Thyroid gland (tissue), 4 donors: ENCODE measurements at places on chromosomes 12 and 14. TPM values are rescaled to one million over a fixed set of nuclear protein-coding genes. Genes with fewer than 3 reads are reported as not detected.

The ARG2 gene
- total RNA-seq = 77.8 TPM

The DTX3 gene
- 42.0 TPM for total RNA-seq

- no peaks in the 10 kb centered on the region for H3K4me1 ChIP-seq
- DNase-seq = no peak
- H3K36me3 ChIP-seq = no peaks in the 10 kb centered on the region
- H3K4me3 ChIP-seq = no peak overlapping the region
Measured at GRCh38 chr12:76216585-76217472, 131.4 kb downstream of the BBS10 start.

The SMIM41 gene
- not detected for total RNA-seq

- H3K27ac ChIP-seq = no peak overlapping the region
- H3K4me3 ChIP-seq = no peak overlapping the region
- no peaks in the 10 kb centered on the region for H3K27me3 ChIP-seq
- no peak for DNase-seq
Measured at GRCh38 chr12:110508071-110508586, 6.0 kb downstream of the RAD9B start.

DNA sequence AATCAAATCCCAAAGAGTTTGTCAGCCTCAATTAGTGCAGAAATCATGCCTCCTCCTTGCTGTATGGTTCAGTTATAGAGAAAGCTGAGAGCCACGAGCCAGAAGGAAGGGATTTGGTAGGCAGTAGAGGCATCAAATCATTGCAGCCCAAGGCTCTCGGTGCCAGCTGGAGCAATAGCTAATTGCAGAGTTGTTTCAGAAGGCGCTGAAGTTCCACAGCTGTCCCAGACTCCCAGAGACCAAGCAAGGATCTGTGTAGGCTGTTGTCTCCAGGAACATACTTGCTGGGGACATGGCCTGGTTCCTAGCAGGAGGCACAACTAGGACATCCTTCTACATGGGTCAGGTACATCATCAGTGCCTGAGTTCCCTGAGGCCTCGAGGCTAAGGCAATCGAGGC is 80.4 kb upstream of the WSCD2 start:
- no peaks in the 10 kb centered on the region for H3K27me3 ChIP-seq
- no peak for DNase-seq
- H3K4me3 ChIP-seq = no peak overlapping the region
- H3K4me1 ChIP-seq = peaks cover 2% of the 10 kb centered on the region
- H3K27ac ChIP-seq = no peak overlapping the region

DNA sequence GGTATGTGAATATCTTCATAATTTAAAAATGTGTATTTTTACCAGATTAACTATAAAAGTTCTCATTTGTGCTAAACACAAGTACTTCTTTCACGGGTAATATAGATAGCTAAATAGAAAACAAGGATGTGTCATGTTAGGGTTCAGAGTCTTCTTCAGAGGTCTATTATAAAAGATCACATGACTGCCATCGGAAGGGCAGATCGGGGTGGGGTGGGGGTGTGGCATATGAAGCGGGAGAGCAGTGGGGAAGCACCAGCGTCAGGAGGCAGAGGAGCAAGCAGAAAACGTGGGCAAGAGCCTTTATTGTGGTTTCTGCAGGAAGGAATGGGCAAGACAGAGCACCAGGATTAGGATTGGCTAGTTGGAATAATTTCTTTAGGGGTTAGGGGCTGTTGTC is 63.7 kb upstream of the DNM1L start:
- no peak overlapping the region for H3K4me3 ChIP-seq
- DNase-seq = no peak
- no peak overlapping the region for H3K27ac ChIP-seq
- H3K4me1 ChIP-seq = no peaks in the 10 kb centered on the region

DNA sequence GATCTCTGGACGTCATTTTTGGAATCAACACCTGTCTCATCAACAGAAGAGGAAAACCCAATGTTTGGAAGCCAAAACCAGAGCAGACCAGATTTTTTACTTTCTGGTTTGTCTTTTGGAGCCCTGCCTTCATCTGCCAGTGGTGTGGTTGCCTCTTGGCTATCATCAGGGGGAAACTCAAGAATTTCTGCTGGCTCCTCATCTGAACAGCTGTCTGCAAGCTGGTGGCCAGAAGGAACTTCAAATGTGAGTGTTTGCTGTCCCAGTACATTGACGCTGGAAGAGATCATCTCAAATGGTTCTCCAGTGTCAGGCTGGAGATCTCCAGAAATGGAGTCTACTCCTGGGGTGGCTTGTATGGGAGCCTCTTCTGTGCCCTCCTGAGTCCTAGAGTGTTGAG is 13.8 kb downstream of the PLD4 start:
- H3K4me3 ChIP-seq = no peak overlapping the region
- no peak overlapping the region for H3K27ac ChIP-seq
- H3K36me3 ChIP-seq = no peaks in the 10 kb centered on the region
- H3K4me1 ChIP-seq = peaks cover 17% of the 10 kb centered on the region
- no peak for DNase-seq

The WNT1 gene
- not detected for total RNA-seq

DNA sequence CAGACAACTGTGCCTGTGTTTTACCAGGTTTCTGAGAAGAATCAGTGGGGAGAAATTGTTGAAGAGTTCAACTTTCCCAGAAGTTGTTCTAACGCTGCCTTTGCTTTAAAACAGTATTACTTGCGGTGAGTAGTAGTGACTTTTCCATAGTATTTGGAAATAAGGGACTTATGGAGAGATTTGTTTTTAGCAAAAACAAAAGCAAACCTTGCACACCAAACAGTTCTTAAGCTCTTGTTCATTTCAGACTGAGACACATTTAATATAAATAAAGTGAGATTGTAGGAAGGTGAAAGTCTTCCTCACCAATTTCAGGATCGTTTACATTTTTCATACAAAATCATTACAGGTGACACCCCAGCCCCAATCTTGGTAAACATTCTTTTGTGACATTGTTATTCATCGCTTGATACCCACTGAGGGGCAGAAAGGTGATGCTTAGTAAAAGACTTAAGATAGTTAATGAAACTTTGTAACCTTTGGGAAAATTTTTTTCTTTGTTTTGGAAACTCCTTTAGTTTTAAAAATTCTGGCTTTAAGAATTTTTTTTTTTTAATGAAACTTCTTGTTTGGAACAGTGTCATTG is 1.8 kb downstream of the ARID2 start:
- H3K36me3 ChIP-seq = no peaks in the 10 kb centered on the region
- H3K4me3 ChIP-seq = peak overlapping the region; percentile 95
- H3K27ac ChIP-seq = peak overlapping the region; percentile 97
- H3K27me3 ChIP-seq = no peaks in the 10 kb centered on the region
- H3K4me1 ChIP-seq = peaks cover 28% of the 10 kb centered on the region

DNA sequence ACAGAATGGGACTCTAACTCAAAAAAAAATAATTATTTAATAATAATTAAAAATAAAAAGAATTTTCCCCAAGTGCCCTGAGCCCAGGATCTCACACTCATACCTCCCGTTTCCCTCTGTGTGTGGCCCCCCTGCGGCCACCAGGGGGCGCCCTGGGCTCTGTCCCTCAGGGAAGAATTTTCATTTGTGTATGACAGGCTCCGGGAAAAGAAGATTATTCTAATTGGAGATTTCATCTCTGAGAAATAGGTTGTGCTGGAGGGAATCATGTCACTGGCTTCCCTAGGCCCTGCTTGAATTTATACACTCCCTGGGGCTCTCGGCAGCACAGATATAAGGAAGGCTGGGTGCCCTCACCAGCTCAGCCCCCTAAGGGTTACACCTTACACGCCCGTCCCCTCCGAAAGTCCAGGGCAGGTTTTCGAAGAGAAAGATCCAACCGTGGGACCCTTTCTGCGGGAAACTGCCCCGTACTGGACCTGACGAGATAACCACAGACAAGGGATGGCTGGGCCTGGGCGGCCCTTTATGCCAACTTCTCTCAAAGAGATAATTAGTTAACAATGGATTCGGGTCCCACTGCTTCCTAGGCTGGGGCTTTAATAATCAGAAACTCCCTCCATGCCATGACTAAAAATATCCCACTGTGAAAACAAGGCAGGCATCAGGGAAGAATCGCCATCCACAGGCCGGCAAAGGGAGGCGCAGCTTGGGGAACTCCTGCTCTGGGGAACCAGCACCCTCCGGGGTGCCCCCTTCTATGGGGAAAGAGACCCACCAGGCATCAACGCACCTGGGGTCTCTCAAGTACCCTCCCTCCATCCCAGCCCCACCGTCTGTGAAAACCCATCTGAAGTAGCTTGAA is 80.7 kb downstream of the KDM2B start:
- peak overlapping the region; percentile 3 for H3K27ac ChIP-seq
- H3K36me3 ChIP-seq = no peaks in the 10 kb centered on the region
- peak; percentile 80 for DNase-seq
- no peak overlapping the region for H3K4me3 ChIP-seq
- H3K4me1 ChIP-seq = peaks cover 6% of the 10 kb centered on the region

DNA sequence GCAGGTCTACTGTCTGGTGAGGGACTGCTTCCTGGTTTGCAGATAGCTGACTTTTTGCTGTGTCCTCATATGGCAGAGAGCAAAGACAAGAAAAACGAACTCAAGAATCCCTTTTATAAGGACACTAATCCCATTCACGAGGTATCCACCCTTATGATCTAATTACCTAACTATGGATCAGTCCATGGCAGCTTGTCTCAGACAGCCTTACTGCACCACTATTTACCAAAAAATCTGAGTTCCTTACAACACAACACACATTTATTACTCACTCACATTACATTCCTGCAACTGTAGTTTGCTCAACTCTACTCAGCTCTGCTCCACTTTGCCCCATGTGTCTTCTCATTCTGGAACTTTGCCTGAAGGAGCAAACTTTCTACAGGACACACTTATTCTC is 10.1 kb upstream of the SLC6A15 start:
- H3K27ac ChIP-seq = no peak overlapping the region
- H3K36me3 ChIP-seq = no peaks in the 10 kb centered on the region
- no peak overlapping the region for H3K4me3 ChIP-seq
- DNase-seq = no peak
- H3K27me3 ChIP-seq = no peaks in the 10 kb centered on the region

DNA sequence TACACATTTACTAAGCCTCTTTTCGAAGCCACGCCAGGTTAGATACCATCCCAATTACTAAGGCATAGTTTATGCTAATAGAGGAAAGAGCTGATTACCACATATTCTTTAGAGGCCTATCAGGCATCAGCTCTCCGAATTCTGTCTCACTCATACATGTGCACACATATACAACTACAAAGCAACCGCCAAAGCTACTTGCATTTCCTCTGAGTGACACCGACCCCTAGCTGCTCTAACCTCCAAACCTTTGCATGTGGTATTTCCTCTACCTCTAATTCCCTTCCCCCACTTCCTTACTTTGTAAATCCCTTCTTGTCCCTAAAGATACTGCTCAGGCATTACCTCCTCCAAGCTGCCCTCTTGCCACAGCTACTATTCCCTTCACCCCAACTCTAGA is 107.2 kb downstream of the DUSP6 start:
- H3K4me3 ChIP-seq = no peak overlapping the region
- H3K27me3 ChIP-seq = no peaks in the 10 kb centered on the region
- no peak for DNase-seq
- no peaks in the 10 kb centered on the region for H3K36me3 ChIP-seq

The KRT82 gene
- total RNA-seq = not detected

DNA sequence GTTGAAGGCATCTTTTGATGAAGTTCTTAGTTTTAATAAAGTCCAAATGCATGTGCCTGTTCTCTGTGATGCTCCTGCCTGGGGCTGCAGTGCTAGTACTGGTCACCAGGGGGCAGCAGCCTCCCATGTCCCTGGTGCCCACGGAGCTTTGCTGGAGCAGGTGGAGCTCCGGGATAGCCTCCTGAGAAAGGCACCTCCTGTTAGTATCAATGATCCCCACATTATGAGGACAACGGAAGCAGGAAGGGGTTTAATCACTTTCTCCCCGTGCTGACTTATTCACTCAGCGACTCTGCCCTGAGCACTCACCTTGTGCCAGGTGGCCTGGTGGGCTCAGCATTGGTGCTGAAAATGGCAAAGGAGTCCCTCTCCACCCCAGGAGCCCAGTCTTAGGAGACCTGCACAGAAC is 123.0 kb upstream of the PZP start:
- H3K27ac ChIP-seq = no peak overlapping the region
- no peaks in the 10 kb centered on the region for H3K36me3 ChIP-seq
- DNase-seq = peak; percentile 52
- H3K4me3 ChIP-seq = no peak overlapping the region
- H3K4me1 ChIP-seq = no peaks in the 10 kb centered on the region

DNA sequence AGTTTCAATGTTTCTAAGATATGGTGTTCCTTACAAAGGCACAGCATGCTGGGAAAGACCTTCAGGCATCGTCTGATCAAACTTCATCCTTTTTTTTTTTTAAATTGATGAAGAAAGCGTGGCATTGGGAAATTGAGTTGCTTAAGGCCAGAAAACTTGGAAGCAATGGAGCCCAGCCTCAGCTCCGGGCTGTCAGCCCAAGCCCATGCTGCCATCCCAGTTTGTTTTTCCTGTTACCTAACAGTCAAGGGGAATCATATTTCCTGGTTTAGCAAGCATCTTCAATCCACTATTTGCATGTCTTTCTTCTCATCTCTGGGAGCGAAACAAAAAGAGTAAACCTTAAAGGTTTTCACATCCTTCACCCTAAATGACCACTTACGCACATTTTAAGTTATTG is 200.2 kb downstream of the CHST11 start:
- H3K27ac ChIP-seq = no peak overlapping the region
- no peak for DNase-seq
- no peaks in the 10 kb centered on the region for H3K4me1 ChIP-seq

DNA sequence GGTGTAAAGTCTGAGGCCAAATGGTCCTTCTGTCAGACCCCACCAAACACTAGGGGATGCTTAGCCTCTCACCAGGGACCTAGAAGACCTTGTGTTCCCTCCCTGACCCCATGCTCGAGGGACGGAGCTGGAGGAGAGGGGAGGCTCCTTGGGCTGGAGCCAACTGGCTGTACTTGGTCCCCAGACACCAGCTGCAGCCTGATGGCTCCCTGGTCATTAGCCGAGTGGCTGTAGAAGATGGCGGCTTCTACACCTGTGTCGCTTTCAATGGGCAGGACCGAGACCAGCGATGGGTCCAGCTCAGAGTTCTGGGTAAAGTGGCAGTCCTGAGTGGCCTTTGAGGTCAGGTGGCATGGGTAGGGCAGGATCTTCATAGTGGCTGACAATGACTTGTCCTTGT is 29.0 kb downstream of the PAPLN start:
- no peaks in the 10 kb centered on the region for H3K27me3 ChIP-seq
- H3K4me3 ChIP-seq = no peak overlapping the region
- no peak for DNase-seq
- H3K36me3 ChIP-seq = peaks cover 15% of the 10 kb centered on the region
- H3K4me1 ChIP-seq = peaks cover 15% of the 10 kb centered on the region

The OR4E2 gene
- total RNA-seq = not detected

The LRTM2 gene
- not detected for total RNA-seq

- no peak overlapping the region for H3K4me3 ChIP-seq
- no peaks in the 10 kb centered on the region for H3K27me3 ChIP-seq
- no peak overlapping the region for H3K27ac ChIP-seq
- H3K4me1 ChIP-seq = no peaks in the 10 kb centered on the region
- DNase-seq = no peak
Measured at GRCh38 chr12:76260390-76260748, 87.8 kb downstream of the BBS10 start.

GRCh38 chr14:100402631-100403030 is 79.5 kb downstream of the SLC25A47 start:
- DNase-seq = no peak
- H3K4me3 ChIP-seq = no peak overlapping the region
- H3K36me3 ChIP-seq = no peaks in the 10 kb centered on the region
- H3K4me1 ChIP-seq = no peaks in the 10 kb centered on the region
